ENCODE measurements at places on chromosomes 1 and 21. TPM values are rescaled to one million over a fixed set of nuclear protein-coding genes. Genes with fewer than 3 reads are reported as not detected.

Gene LDLRAD1
- 0.24 TPM for total RNA-seq

Gene PTGFRN
- 94.9 TPM for total RNA-seq

GRCh38 chr1:9351654-9352271 is 59.1 kb downstream of the SPSB1 start:
- DNase-seq, result no peak
- no peak overlapping the region for H3K4me3 ChIP-seq
- no peaks in the 10 kb centered on the region for H3K27me3 ChIP-seq
- no peak overlapping the region for H3K27ac ChIP-seq
- H3K4me1 ChIP-seq, result no peaks in the 10 kb centered on the region
- H3K36me3 ChIP-seq, result no peaks in the 10 kb centered on the region

Gene KRTAP11-1
- not detected for total RNA-seq

Gene UBE2J2
- 43.1 TPM for total RNA-seq

DNA sequence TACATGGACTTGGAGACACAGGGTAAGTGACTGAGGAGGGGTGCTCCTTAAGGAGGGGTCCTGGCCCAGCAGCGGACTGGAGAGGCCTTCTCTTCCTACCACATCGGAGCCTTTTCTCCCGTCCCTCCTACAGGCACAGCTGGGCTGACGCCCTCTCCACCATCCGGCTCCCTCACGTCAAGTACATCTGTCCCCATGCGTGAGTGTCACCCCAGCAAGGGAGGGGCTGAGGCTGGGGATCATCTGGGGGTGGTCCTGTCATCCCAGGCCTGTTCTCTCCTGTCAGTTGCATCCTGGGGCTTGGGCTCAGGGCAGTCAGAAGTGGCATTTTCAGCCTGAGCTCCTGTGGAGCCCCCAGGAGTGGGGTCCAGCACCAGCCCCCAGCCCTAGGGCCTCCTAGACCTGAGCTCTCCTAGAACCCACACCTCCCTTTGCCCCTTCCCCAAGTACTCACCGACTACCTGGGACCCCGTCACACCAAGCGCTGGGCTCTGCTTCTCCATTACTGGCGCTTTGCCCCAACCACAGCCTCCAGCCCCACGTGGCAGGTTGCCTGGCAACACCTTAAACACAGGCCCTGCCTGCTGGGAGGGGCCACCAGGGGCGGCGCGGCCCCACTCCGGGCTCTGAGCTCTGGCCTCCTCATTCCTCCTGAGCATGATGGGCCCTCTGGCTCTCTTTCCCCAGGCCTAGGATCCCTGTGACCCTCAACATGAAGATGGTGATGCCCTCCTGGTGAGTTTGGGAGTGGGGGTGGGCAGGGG is 2.3 kb downstream of the LYPLA2 start:
- DNase-seq, result peak; percentile 85
- H3K4me3 ChIP-seq, result no peak overlapping the region
- peaks cover 4% of the 10 kb centered on the region for H3K36me3 ChIP-seq
- H3K4me1 ChIP-seq, result peaks cover 11% of the 10 kb centered on the region
- H3K27ac ChIP-seq, result no peak overlapping the region
- no peaks in the 10 kb centered on the region for H3K27me3 ChIP-seq

DNA sequence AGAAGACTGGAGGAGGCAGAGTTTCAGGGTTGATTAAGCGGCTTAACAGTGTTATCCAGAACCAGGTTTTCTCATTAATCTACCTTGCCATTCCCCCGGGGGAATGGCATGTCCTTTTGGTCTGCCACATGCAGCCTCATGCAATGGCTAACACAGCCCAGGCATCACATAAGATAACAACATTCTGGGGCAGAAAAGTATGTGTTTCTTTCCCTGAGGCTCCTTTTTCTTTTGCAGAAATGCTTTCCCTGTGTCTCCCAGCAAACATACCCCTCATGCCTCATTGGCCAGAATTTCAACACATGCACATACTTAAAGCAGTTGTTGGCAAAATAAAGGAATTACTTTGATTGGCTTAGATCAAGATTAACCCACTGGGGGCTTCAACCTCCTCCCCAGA is 98.6 kb downstream of the OMA1 start:
- no peaks in the 10 kb centered on the region for H3K36me3 ChIP-seq
- DNase-seq, result no peak
- no peak overlapping the region for H3K27ac ChIP-seq
- no peaks in the 10 kb centered on the region for H3K27me3 ChIP-seq
- no peaks in the 10 kb centered on the region for H3K4me1 ChIP-seq

Gene F5
- 0.24 TPM for total RNA-seq

DNA sequence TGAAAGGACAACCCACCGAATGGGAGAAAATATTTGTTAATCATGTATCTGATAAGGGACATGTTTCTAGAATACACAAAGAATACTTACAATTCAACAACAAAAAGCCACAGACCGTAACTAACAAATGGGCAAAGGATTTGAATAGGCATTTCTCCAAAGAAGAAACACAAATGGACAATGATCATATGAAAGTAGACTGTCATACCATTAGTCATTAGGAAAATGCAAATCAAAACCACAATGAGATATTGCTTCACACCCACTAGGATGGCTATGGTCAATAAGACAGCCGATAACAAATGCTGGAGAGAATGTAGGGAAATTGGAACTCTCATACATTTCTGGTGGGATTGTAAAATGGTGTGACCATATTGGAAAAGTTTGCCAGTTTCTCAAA is 367.2 kb upstream of the SGIP1 start:
- no peak overlapping the region for H3K27ac ChIP-seq
- no peak for DNase-seq
- no peaks in the 10 kb centered on the region for H3K4me1 ChIP-seq
- H3K27me3 ChIP-seq, result no peaks in the 10 kb centered on the region
- no peak overlapping the region for H3K4me3 ChIP-seq

GRCh38 chr1:158071138-158071537 is 77.7 kb downstream of the KIRREL1 start:
- no peaks in the 10 kb centered on the region for H3K36me3 ChIP-seq
- H3K4me1 ChIP-seq, result no peaks in the 10 kb centered on the region
- DNase-seq, result no peak
- H3K27ac ChIP-seq, result no peak overlapping the region

GRCh38 chr1:237677979-237678378 is 212.7 kb downstream of the ZP4 start:
- no peaks in the 10 kb centered on the region for H3K4me1 ChIP-seq
- H3K4me3 ChIP-seq, result no peak overlapping the region
- no peaks in the 10 kb centered on the region for H3K27me3 ChIP-seq
- no peak overlapping the region for H3K27ac ChIP-seq
- no peak for DNase-seq

DNA sequence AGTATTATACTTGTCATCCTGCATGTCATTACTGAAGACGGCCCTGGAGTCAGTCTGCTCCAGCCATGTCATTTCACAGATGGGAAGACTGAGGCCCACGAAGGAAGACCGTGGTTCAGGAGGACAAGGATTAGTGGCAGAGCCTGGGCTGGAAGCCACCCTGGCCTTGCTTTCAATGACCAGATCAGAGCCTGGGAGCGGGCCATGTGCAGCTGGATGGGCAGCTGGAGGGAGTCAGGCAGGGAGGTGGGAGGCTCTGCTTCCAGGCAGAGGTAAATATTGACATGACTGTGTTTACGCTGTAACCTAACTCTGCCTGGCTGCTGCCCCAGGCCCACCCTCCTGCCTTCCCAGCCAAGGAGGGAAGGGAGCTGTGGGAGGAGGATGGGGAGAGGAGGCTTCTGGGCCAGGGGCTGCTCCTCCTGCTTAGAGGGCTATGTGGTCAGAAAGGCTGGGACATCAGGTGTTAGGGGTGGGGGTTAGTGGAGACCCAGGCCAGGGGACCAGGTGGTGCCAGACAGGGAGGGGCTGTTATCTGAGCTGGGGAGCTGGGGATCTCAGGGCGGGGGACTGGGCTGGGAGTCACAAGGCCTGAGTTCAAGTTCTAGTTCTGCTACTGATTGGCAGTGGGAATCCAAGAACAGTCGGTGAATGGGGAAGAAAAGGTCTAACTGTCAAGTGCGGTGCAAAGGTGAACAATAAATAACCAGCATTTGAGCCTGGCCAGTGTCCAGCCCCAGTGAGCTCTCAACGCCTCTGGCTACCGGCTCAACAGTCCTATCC is 48.5 kb upstream of the ECE1 start:
- H3K4me1 ChIP-seq, result peaks cover 54% of the 10 kb centered on the region
- H3K36me3 ChIP-seq, result no peaks in the 10 kb centered on the region
- no peak overlapping the region for H3K4me3 ChIP-seq
- H3K27ac ChIP-seq, result peak overlapping the region; percentile 81

DNA sequence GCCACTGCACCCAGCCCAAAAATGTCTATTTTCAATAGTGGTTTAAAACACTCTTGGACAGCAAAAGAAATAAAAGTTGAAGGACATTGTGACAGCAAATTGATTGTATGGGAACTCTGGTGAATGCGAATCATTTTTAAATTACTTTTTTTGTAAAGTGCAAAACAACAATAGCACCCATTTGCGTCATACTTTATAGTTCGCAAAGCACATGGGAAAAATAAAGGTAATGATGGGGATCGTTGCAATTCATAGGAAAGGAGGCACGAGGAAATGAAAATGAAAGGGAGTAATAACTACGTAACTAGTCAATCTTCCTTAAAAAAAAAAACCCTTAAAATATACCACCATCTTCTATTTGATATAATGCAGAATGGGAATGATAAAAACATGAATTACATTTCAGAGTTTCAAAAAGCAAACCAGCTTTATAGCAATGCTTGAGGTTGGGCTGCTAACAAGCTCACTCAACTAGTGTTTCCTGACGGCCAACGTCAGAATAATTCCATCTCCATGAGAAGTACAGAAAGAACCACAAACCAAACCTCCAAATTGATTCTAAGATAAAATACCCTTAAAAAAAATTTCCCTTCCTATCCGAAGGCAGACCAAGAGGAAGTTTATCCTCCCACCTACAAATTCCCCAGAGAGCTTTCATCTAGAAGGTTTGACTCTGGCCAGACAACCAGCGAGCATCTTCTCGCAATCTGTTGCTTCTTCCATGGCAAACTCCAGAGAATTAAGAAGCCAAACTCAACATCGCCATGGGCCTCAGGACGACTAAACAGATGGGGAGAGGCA is at the start of gene EDARADD:
TSS of gene EDARADD (plus strand) at position 606 of the 801 bp plus-strand sequence. CDS start at position 765, 159 bp downstream.
- H3K27me3 ChIP-seq, result peaks cover 23% of the 10 kb centered on the region
- H3K4me1 ChIP-seq, result no peaks in the 10 kb centered on the region
- no peaks in the 10 kb centered on the region for H3K36me3 ChIP-seq
- H3K27ac ChIP-seq, result no peak within 1 kb of the TSS

Gene CAMK1G
- not detected for total RNA-seq

- no peaks in the 10 kb centered on the region for H3K4me1 ChIP-seq
- H3K27me3 ChIP-seq, result no peaks in the 10 kb centered on the region
- no peak for DNase-seq
- H3K36me3 ChIP-seq, result no peaks in the 10 kb centered on the region
Observed at GRCh38 chr1:62613325-62613727, 16.0 kb downstream of the ANGPTL3 start.

- peaks cover 38% of the 10 kb centered on the region for H3K4me1 ChIP-seq
- H3K27me3 ChIP-seq, result no peaks in the 10 kb centered on the region
- no peaks in the 10 kb centered on the region for H3K36me3 ChIP-seq
- no peak overlapping the region for H3K4me3 ChIP-seq
Observed at GRCh38 chr1:19456968-19457441, 28.3 kb downstream of the CAPZB start.

- H3K27ac ChIP-seq, result no peak overlapping the region
- no peaks in the 10 kb centered on the region for H3K4me1 ChIP-seq
- no peak for DNase-seq
- H3K36me3 ChIP-seq, result no peaks in the 10 kb centered on the region
- H3K27me3 ChIP-seq, result no peaks in the 10 kb centered on the region
Observed at GRCh38 chr1:37128091-37128490, 93.8 kb upstream of the GRIK3 start.

DNA sequence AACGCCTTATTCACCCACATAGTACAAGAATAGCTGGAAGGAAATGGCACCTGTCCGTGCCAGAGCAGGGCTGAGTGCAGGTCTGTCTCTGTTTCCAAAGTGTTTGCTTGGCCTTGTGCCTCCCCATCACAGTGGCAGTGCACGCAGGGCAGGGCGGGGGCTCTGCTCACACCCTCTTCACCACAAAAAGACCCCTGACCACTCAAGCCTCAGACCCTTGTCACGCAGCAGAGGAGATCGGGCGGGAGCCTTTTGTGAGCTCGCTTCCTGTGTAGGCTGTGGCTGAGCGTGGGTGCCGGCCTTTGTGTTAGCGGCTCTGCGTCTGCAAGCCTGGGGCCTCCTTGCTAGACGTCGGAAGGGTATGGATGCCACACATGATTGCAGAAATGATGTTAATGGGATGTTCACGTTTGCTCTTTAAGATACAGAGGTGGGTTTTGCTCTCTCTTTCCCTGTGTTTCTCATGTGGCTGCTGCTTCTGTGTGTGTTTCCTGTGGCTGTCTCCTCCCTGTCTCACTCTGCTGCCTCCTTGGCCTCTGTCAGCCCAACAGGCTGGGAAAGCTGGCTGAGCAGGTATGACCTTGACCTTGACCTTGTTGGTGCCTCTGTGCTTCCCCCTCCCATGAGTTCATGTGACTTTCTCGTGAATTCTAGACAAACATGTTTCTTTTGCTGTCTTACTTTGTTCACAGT is 45.4 kb downstream of the S100B start:
- H3K27ac ChIP-seq, result no peak overlapping the region
- no peaks in the 10 kb centered on the region for H3K4me1 ChIP-seq
- H3K27me3 ChIP-seq, result no peaks in the 10 kb centered on the region
- DNase-seq, result no peak

Gene SLC44A5
- total RNA-seq, result 5.4 TPM

All from colonic mucosa (tissue), 4 donors.